Suprapubic skin (tissue), 4 donors: ENCODE measurements at places on chromosomes 6 and 20. TPM values are rescaled to one million over a fixed set of nuclear protein-coding genes. Genes with fewer than 3 reads are reported as not detected.

TBXT gene
- total RNA-seq: not detected

SUMO4 gene
- 1.0 TPM for total RNA-seq

MCHR2 gene
- total RNA-seq: not detected

GID8 gene
- total RNA-seq: 45.4 TPM

TDRD6 gene
- total RNA-seq: 0.49 TPM

ID4 gene
- 178 TPM for total RNA-seq

KHDC1 gene
- not detected for total RNA-seq

KIFC1 gene
- total RNA-seq: 5.5 TPM

EYS gene
- total RNA-seq: not detected

PRKN gene
- 22.8 TPM for total RNA-seq

ABHD16B gene
- total RNA-seq: not detected

OPRM1 gene
- not detected for total RNA-seq

- H3K27me3 ChIP-seq: no peaks in the 10 kb centered on the region
- DNase-seq: no peak
- peaks cover 19% of the 10 kb centered on the region for H3K4me1 ChIP-seq
These were observed 70.7 kb downstream of the PDE7B start for GRCh38 chr6:135922174-135922573.

- H3K4me1 ChIP-seq: peaks cover 51% of the 10 kb centered on the region
- no peaks in the 10 kb centered on the region for H3K36me3 ChIP-seq
- no peaks in the 10 kb centered on the region for H3K27me3 ChIP-seq
- H3K4me3 ChIP-seq: no peak overlapping the region
These were observed 23.3 kb upstream of the TOP1 start for GRCh38 chr20:41005361-41005729.

GRCh38 chr6:56851541-56852259, 103.2 kb upstream of the BEND6 start:
- H3K4me3 ChIP-seq: peak overlapping the region; percentile 48
- no peaks in the 10 kb centered on the region for H3K27me3 ChIP-seq
- DNase-seq: no peak
- H3K36me3 ChIP-seq: no peaks in the 10 kb centered on the region
- H3K27ac ChIP-seq: no peak overlapping the region
- peaks cover 22% of the 10 kb centered on the region for H3K4me1 ChIP-seq

DNA sequence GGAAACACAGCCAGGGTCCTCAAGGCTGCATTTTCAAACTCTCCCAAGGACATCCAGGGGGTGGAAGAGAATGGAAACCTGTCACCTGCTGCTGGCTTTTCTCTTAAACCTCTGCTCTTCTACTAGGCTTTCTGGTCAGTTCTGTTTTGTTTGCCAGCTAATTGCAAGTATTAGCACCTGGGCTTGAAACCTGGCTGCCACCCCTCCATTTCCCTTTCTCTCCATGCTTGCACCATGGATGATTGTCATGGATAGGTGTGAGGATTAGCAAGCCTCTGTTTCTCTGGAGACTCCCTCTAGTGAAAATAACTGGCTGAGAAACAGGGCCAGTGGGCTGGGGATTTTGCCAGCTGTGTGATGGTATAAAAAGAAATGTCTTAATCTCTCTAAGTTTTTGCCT, 33.0 kb upstream of the GPR6 start:
- no peak overlapping the region for H3K27ac ChIP-seq
- no peak overlapping the region for H3K4me3 ChIP-seq
- H3K27me3 ChIP-seq: no peaks in the 10 kb centered on the region
- DNase-seq: no peak

DNA sequence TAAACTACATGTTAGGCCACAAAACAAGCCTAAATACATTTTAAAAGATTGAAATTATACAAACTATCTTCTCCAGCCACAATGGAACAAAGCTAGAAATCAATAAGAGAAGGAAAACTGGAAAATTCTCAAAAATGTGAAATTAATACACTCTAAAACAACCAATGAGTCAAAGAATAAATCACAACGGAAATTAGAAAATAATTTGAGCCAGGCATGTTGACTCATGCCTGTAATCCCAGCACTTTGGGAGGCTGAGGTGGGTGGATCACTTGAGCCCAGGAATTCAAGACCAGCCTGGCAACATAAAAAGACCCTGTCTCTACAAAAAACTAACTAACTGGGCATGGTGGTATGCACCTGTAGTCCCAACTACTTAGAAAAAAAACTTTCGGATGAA, 6.3 kb upstream of the WFDC13 start:
- no peaks in the 10 kb centered on the region for H3K27me3 ChIP-seq
- H3K4me1 ChIP-seq: no peaks in the 10 kb centered on the region
- H3K36me3 ChIP-seq: no peaks in the 10 kb centered on the region
- no peak overlapping the region for H3K4me3 ChIP-seq

DNA sequence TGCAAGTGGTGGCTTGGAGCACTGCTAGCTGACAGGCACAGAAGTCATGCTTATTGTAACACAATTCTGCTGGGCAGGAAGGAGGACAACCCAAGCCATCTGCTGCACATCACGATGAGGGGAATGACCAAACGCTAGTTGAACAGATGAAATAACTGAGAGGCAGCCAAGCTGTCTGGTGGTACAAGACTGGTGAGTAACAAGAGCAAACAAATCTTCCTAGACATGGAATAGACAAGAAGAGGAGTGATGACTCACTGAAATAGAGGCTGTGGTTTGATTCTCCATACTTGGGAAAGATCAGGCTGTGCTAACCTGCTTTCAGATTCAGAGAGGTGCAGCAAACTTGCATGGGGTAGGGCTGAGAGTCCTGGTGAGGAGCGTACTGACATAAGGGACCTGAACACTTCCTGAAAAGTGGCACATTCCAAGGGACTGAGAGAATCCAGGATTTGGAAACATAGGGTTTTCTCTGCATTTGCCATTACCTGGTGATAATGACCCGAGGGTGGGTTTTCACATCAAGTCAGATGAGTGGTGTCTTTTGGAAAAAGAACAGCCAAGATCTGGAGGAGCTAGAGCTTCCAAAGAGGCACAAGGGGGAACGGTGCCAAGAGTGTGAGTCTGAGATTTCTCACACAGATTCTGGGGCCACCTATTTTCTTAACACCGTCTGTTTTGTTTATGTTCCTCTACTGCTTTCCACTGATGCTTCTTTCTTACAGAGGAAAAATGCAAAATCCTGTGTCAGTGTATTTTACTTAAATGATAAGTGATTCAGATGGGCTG, 60.0 kb downstream of the PRL start:
- no peaks in the 10 kb centered on the region for H3K4me1 ChIP-seq
- H3K36me3 ChIP-seq: no peaks in the 10 kb centered on the region
- DNase-seq: peak; percentile 78
- H3K27ac ChIP-seq: no peak overlapping the region
- H3K4me3 ChIP-seq: no peak overlapping the region

DNA sequence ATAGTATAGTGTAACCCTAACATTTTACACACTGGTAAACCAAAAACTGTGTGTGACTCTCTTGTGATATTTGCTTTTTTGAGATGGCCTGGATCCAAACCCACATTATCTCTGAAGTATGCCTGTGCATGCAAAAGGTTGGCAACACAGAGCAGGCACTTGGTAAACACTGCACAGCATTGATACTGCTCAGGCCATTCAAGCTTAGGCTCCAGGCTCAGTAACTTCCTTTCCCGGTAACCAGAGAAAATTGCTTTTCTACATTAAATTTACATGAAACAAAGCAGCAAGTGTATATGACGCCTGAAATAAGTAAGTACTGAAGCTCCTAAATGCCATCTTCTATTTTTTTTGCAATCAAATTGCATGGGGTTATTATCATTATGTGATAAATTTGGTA, 205.7 kb downstream of the EPM2A start:
- H3K4me1 ChIP-seq: no peaks in the 10 kb centered on the region
- no peak for DNase-seq
- no peaks in the 10 kb centered on the region for H3K36me3 ChIP-seq

GRCh38 chr20:58084966-58085365, 143.5 kb downstream of the ANKRD60 start:
- no peaks in the 10 kb centered on the region for H3K36me3 ChIP-seq
- no peak for DNase-seq
- H3K27me3 ChIP-seq: no peaks in the 10 kb centered on the region
- no peak overlapping the region for H3K27ac ChIP-seq

- H3K4me3 ChIP-seq: no peak overlapping the region
- H3K4me1 ChIP-seq: peaks cover 21% of the 10 kb centered on the region
- DNase-seq: no peak
- peaks cover 1% of the 10 kb centered on the region for H3K36me3 ChIP-seq
- H3K27me3 ChIP-seq: peaks cover 7% of the 10 kb centered on the region
These were observed 2.6 kb downstream of the PTK7 start for GRCh38 chr6:43078691-43079090.

DNA sequence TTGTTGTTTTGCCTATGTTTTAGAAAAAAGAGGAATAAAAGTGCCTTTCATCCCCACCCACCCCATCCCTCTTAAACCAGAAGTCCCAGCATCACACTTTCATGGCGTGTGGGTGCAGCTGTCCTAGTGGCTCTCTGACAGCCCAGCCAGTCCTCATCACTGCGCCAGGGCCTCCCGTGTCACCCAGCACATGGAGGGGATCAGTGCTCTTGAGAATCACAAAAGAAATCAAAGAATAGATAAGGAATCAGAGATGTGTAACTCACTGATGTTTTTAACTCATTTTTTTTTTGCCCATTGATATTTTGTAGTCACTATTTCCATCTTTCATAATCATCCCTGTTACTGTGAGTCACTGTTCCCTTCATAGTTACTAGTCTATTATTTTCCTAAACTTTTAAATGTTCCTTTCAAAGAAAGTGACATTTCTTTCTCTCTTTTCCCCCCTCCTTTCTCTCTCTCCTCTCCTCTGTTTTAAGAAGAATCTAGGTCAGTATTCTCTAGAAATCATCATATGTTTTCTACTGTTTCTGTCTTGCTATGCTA, 78.6 kb downstream of the AIG1 start:
- H3K36me3 ChIP-seq: no peaks in the 10 kb centered on the region
- H3K4me3 ChIP-seq: no peak overlapping the region
- no peaks in the 10 kb centered on the region for H3K4me1 ChIP-seq
- no peak overlapping the region for H3K27ac ChIP-seq
- DNase-seq: no peak
- H3K27me3 ChIP-seq: no peaks in the 10 kb centered on the region

- no peak overlapping the region for H3K27ac ChIP-seq
- DNase-seq: peak; percentile 20
- H3K27me3 ChIP-seq: no peaks in the 10 kb centered on the region
- no peak overlapping the region for H3K4me3 ChIP-seq
- no peaks in the 10 kb centered on the region for H3K4me1 ChIP-seq
These were observed 114.8 kb upstream of the SNX9 start for GRCh38 chr6:157708239-157708638.

DNA sequence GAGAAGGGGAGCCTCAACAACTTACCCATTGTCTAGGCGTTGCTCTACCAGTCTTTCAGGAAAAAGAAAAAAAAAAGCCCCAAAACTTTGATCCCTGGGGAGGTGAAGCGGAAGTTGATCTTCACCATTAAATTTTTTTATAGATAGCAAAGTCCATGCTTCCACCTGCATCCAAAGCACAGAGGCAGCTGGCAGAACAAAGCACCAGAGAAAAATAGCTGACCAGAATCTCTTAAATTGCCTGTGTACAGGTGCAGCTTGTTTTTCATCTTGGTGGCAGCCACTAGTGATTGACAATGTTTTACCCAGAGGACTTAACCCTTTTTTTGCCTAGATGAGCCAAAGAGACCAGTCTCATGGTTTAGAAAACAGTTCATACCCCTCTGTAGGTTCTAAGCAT, 86.0 kb downstream of the MYB start:
- no peak overlapping the region for H3K4me3 ChIP-seq
- no peak for DNase-seq
- H3K27me3 ChIP-seq: no peaks in the 10 kb centered on the region
- no peaks in the 10 kb centered on the region for H3K36me3 ChIP-seq
- H3K4me1 ChIP-seq: peaks cover 15% of the 10 kb centered on the region

- H3K4me3 ChIP-seq: no peak overlapping the region
- no peaks in the 10 kb centered on the region for H3K27me3 ChIP-seq
- no peaks in the 10 kb centered on the region for H3K36me3 ChIP-seq
- DNase-seq: no peak
These were observed 34.5 kb upstream of the HBS1L start for GRCh38 chr6:135088818-135089809.

GRCh38 chr6:134764741-134765140, 185.2 kb downstream of the ALDH8A1 start:
- H3K4me3 ChIP-seq: no peak overlapping the region
- no peaks in the 10 kb centered on the region for H3K4me1 ChIP-seq
- H3K36me3 ChIP-seq: no peaks in the 10 kb centered on the region
- no peak overlapping the region for H3K27ac ChIP-seq

- no peaks in the 10 kb centered on the region for H3K27me3 ChIP-seq
- peaks cover 8% of the 10 kb centered on the region for H3K4me1 ChIP-seq
- H3K4me3 ChIP-seq: no peak overlapping the region
- no peak overlapping the region for H3K27ac ChIP-seq
- H3K36me3 ChIP-seq: no peaks in the 10 kb centered on the region
These were observed 26.5 kb upstream of the ARMH2 start for GRCh38 chr6:24825130-24825630.

- no peaks in the 10 kb centered on the region for H3K4me1 ChIP-seq
- H3K27ac ChIP-seq: peak overlapping the region; percentile 5
- H3K27me3 ChIP-seq: no peaks in the 10 kb centered on the region
- no peak overlapping the region for H3K4me3 ChIP-seq
- H3K36me3 ChIP-seq: no peaks in the 10 kb centered on the region
- no peak for DNase-seq
These were observed 170.1 kb upstream of the LAMP5 start for GRCh38 chr20:9344083-9344920.

GRCh38 chr6:78308025-78308424, 559.3 kb upstream of the IRAK1BP1 start:
- no peak for DNase-seq
- H3K4me1 ChIP-seq: no peaks in the 10 kb centered on the region
- no peaks in the 10 kb centered on the region for H3K36me3 ChIP-seq
- H3K4me3 ChIP-seq: no peak overlapping the region

GRCh38 chr6:132458887-132459604, 53.9 kb downstream of the STX7 start:
- no peaks in the 10 kb centered on the region for H3K4me1 ChIP-seq
- H3K4me3 ChIP-seq: no peak overlapping the region
- H3K27me3 ChIP-seq: no peaks in the 10 kb centered on the region
- no peak overlapping the region for H3K27ac ChIP-seq

DNA sequence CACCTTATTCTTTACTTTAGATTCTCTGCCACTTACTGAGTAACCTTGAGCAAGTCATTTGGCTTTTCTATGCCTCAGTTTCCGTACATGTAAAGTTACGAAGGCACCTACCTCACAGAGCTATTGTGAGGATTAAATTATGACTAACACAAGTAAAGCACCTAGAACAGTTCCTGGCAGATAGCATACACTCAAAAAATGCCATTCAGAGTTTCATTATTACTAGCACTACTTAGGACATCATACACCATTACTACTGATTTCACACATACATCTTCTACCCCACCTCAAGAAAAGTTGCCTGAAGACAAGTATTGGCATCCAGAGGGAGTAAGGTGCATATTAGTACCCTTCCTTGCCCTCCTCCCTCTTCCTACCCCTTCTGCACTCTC, 107.8 kb downstream of the OGFRL1 start:
- no peak overlapping the region for H3K27ac ChIP-seq
- H3K4me3 ChIP-seq: no peak overlapping the region
- DNase-seq: no peak
- H3K4me1 ChIP-seq: peaks cover 32% of the 10 kb centered on the region
- H3K27me3 ChIP-seq: no peaks in the 10 kb centered on the region
- H3K36me3 ChIP-seq: no peaks in the 10 kb centered on the region

- DNase-seq: no peak
- no peak overlapping the region for H3K27ac ChIP-seq
These were observed 4.1 kb downstream of the C20orf202 start for GRCh38 chr20:1207293-1207878.
